ENCODE measurements at places on chromosomes 16 and 17. TPM values are rescaled to one million over a fixed set of nuclear protein-coding genes. Genes with fewer than 3 reads are reported as not detected.

CCL4 gene
- total RNA-seq = 15.0 TPM

EPOP gene
- total RNA-seq = 0.98 TPM

RRAD gene
- 49.1 TPM for total RNA-seq

INCA1 gene
- total RNA-seq = 1.7 TPM

GRCh38 chr16:53755026-53755910 is 51.3 kb downstream of the FTO start:
- DNase-seq = no peak

DNA sequence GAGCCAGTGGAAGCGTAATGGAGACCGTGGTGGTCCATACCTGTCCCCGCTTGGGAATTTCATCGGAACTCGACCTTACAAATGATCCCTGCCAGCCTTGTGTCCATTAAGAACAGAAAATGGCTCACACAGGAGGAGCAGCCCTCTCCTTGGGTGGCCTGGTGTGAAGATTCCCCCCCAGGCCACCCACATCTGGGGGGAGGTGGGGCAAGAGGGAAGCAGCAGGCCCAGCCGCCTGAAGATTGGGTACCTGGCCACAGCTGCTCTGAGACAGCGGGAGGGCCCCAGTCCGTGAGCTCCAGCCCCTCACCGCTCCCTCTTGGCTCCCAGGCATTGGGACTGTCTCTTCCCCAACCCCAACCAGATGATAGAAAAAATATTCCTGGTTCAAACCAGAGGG is 277.8 kb upstream of the FOXF1 start:
- no peak for DNase-seq

DNA sequence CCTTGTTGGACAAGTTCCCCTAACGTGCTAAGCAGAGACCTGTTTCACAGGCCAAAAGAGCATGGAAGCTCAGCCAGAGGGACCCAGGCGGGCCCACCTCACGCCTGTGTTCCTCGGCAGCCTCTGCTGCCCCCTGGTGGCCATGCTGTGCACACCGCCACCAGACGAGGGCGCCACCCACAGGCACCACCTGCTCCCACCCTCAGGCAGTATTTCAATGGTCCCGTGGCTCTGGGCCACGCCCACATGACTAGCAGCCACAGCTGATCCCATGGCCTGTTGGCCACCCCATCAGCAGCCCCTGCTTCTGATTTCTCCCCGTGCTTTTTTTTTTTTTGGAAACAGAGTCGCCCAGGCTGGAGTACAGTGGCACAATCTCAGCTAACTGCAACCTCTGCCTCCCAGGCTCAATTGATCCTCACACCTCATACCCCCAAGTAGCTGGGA is 18.9 kb downstream of the MPG start:
- DNase-seq = no peak

DNA sequence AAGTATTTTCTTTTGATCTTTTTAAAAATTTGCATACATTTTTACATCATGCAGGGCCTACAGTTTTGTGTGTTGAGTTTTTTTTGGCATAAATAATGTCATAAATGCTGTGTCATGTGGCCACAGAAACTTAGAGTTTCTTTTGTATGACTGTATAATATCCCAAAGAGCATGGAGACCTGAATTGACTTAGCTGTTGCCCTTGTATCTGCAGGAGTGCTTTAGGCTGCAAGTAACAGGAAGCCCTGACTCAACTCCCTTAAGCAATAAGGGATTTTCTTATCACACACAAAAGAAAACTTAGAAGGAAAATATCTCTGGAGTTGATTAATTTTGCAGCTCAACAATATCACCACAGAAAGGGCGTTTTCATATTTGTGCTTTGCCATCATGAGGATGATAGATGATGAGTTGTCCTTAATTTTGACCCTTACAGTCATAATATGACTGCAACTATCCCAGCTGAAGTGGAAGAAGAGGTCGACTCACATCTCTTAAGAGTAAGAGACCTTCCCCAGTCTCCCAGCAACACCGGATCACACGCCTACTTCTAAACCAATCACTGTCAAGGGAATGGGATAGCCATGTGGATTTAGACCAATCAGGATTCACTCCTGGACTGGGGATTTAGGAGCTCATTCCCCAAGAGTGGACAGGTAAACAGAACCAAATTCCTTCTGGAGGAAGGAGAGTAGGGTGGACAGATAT is 138.9 kb downstream of the GSG1L start:
- DNase-seq = no peak

DNA sequence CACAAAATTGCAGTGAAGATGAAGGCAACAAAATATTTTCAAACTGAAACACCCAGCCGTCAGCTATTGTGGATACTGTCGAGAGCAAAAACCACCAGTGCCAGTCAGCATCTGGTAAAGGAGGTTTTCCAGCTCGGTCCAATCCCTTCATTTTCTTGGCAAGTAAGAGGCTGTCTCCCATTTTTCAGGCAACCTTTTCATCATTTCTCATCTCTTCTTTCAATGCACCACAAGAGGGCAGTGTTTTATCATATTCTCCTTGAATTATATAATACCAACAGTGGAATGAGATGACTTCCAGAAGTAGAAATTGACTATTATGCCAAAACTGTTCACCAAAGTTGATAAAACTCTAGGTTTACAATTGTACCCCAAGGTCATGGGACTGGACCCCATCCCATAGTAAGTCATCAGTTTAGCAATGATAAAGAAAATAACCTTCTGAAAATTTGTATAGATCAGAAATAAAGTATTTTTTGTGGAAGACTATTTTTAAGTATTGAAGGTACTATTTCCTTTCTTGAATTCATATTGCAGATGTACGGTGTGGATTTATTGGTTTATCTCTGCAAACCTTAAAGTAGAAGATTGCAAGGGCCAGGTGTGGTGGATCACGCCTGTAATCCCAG is 16.8 kb downstream of the NQO1 start:
- no peak for DNase-seq
